ENCODE measurements at places on chromosomes 3 and 15. TPM values are rescaled to one million over a fixed set of nuclear protein-coding genes. Genes with fewer than 3 reads are reported as not detected.

DNA sequence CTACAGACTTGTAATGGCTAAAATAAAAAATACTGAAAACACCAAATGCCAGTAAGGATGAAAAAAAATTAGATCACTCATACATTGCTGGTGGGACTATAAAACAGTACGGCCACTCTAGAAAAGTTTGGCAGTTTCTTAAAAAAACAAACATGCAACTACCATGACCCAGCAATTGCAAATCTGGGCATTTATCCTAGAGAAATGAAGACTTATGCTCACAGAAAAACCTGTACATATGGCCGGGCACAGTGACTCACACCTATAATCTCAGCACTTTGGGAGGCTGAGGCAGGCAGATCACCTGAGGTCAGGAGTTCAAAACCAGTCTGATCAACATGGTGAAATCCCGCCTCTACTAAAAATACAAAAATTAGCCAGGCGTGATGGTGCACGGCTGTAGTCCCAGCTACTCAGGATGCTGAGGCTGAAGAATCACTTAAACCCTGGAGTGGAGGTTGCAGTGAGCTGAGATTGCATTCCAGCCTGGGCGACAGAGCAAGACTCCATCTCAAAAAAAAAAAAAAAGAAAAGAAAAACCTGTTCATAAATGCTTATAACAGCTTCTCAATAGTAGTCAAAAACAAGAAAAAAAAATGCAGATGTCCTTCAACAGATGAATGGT lies 5.6 kb downstream of the TP53BP1 start:
- DNase-seq, result no peak

- DNase-seq, result no peak
Measured at GRCh38 chr3:127182848-127183714, 9.8 kb upstream of the PRR23E start.

THAP10 gene
- total RNA-seq, result 0.43 TPM

- DNase-seq, result no peak
Measured at GRCh38 chr3:80993241-80993945, 768.1 kb downstream of the GBE1 start.

GRCh38 chr3:194121891-194122631 lies 13.9 kb upstream of the HES1 start:
- DNase-seq, result no peak

DNA sequence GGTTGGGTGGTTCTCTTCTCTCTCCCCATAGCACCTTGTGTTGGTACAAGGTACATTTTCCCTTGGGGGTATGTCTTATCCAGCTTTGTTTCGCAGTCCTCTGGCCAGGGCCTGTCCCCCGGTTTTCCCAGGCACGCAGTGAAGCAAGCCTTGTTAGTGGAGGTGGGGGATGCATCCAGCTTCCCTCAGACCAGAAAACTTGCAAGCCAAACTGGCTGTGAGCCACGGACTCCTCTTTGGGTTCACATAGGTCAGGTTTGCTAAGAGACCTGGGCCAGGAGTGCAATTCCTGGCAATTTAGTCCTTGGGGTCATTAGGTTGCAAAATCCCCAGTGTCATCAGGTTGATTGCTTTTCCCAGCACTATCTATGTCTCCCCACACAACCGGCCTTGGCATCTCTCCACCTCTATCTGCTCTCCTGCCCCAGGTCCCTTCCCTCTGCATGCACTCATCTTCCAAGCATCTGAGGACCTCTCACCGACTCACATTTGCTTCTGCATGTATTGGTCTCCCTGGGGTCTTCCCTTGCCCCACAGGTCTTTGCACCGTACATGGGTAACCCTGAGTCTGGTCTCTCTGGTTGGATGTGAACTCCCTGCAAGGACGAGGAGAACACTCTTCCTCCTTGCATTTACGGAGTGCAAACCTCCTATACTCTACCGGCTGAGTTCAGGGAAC lies 34.2 kb downstream of the BCL2L10 start:
- no peak for DNase-seq

DNA sequence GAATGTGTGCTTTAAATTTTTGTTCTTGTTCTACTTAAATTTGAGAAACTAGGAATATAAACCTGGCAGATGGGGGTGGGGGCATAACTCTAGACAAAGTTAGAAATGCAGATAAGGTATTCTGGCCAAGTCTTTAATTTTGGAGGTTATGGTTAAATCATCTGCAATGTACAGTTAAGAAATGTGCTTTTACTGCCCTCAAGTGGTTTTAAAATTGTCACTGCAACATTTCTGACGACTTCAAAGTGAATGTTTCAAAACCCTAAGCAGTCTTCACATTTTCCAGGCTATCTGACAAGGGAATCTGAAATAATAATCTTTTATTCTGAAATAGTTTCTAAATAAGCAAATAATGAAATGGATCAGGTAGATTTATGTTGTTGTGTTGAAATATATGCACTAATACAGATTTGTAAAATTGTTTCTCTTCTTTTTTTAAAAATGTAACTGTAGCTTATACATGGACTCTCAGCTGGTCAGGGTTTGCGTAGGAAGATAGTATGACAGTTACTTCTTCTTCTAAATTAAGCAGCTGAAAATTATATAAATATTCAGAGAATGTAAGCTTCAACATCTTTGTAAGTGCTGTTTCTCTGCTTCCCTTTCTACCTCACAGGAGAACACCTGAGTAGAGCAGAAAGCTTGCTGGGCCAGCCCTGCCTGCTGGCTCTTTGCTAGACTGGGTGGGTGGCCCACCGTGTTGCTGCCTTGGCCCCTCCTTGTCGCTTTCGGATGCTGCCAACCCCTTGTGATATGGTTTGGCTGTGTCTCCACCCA lies 45.0 kb downstream of the SUCNR1 start:
- no peak for DNase-seq

DNA sequence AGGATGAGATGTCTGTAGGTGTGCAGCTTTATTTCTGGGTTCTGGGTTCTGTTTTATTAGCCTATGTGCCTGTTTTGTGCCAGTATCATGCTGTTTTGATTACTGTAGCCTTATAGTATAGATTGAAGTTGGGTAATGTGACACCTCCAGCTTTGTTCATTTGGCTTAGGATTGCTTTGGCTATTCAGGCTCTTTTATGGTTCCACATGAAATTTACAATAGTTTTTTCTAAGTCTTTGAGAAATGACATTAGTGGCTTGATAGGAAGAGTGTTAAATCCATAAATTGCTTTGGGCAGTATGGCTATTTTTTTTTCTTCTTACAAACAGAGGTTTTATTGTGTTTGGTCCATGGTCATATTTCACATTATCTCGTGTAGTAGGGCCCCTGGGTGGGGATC lies 285.8 kb upstream of the GADL1 start:
- DNase-seq, result no peak

CYP1A1 gene
- total RNA-seq, result 4.7 TPM

SLC25A20 gene
- 23.9 TPM for total RNA-seq
